NCI-H446 treated with DMSO at 0.1 percent for 48 hours (cell line): ENCODE measurements at places on chromosomes 3 and 15.

DNA sequence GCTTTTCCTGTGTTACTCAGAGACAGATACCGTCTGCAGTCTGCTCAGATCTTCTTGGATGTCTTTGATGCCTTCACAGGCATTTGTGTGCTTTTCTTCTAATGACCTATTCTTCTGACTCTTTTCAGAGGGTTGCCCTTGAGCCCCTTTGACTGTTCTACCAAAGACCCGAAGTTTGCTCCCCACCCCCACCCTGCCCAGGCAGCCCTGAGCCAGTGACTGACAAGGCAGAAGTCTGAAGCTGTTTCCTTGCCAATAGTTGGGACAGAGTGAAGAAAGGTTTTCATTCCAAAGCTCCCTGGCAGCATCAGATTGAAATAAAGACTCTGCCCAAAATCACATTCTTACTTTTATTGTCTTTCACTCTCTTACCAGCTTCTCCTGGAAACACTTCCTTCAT lies 9.0 kb upstream of the ATP13A5 start:
- DNase-seq, result no peak

DNA sequence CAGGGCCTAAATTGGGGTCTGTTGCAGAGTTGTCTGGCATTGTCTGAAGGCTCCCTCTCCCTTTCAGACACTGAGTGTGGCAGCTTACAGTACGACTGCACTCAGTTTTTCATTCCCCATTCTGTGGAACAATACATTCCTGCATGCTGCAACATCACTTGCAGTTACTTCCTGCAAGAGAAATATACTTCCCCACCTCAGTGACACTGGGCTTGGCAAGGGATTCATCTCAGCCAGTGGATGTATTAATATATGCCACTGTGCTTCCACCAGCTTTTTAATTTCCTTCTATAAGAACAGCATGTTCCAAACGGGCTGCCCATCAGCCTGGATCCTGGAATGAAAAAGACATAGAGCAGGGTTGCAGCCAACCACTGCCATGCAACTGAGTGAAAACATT lies 23.1 kb downstream of the B3GALNT1 start:
- no peak for DNase-seq

DNA sequence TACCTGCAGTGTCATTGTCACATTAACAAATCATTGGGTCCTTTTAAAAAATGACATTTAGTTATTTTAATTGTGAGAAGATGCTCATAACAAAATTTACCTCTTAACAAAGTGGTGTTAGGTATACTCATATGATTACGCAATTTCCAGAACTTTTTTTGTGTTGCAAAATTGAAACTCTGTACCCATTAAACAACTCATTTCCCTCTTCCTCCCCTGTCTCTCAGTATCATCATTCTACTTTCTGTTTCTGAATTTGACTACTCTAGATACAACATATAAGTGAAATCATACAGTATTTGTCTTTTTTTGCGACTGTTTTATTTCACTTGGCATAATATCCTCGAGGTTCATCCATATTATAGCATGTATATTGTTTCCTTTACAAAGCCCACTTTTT lies 58.7 kb upstream of the CHST2 start:
- DNase-seq, result no peak

- DNase-seq, result no peak
Observed at GRCh38 chr3:140545197-140545596, 132.7 kb upstream of the TRIM42 start.

- peak; percentile 40 for DNase-seq
Observed at GRCh38 chr15:77851691-77852090, 219.0 kb upstream of the LINGO1 start.

DNA sequence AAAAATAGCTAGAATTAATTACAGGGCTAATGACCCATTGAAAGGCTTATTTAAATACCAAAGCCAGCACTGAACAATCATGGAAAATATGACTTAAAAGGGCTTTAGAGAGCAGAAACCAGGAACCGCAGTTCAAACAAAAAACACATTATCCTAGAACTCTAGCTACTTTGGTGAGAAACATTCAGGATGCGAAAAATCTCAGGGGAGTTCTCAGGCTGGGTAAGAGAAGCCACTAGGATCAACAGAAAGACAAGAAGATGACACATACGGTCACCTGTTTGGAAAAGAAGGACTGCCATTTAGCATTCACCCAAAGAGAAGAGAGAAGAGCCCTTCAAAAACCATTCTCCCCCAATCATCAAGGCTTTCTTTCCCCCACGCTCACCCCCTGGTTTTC lies 75.6 kb upstream of the ICE2 start:
- DNase-seq, result no peak

DNA sequence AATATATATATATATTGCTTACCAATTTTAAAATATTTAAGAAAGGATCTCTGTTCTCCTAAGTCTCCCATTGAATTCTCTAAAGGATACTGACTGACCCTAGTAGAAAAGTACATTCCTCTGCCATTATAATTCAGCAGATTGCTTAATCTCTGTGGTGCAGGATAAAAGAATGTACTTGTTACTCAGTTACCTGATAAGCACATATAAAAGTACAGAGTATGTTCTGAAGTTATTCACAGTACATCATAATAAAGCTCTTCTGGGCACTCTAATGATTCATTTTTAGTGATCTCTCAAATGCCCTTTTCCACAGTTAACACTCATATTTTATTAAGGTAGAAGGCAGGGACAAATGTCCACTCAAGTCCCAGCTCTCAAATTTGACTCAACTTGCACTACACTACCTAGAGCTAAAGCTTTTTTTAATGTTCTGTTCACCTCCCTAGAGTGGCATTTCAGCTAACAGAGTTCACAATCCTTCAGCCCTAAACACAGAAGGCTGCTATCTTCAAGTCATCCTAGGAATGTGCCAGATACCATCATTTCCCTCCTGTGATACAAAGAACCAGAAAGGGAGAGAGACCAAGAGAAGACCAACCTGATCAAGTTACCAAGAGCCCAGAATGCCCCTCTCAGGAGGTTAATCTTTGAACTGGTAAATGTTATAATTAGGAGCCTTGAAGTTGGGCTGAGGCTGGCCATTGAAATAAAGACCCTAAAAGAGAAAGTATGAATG lies 53.3 kb downstream of the MEIS2 start:
- no peak for DNase-seq

DNA sequence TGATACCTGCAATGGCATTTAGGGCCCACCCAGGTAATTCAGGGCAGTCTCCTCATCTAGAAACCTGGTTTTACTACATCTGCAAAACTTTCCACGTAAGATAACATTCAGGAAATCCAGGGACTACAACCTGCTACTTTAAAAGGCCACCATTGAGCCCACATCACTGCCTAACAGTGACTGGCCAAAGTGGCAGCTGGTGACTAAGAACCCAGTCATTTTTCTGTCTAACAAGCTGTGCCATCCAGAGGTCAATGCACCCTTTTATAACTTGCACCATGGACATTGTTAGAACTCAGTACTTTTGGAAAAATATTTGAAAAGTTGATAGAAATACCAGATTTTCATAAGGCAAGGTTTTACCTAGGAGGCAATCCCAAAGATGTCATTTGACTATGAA lies 492.4 kb downstream of the OTOL1 start:
- no peak for DNase-seq

GRCh38 chr3:172448661-172449465 lies 607 bp upstream of the GHSR start:
- no peak for DNase-seq

GRCh38 chr15:100526027-100526481 lies 2.7 kb downstream of the CERS3 start:
- DNase-seq, result peak; percentile 89

DNA sequence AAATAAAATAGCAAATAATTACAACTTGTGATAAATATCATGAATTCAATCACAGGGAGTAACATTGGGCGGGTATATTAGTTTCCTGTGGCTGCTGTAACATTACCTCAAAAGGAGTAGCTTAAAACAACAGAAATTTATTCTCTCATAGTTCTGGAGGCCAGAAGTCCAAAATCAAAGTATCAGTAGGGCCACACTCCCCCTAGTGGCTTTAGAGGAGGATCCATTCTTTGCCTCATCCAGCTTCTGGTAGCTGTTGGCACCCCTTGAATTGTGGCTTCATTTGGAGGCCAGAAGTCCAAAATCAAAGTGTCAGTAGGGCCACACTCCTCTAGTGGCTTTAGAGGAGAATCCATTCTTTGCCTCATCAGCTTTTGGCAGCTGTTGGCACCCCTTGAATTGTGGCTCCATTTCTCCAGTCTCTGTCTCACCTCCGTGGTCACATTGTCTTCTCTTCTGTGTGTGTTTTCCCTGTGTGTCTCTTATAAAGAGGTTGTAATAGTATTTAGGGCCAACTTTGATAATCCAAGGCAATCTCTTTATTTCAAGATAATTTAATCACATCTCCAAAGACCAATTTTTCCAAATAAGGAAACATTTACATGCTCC lies 3.1 kb upstream of the CFAP20DC start:
- no peak for DNase-seq

DNA sequence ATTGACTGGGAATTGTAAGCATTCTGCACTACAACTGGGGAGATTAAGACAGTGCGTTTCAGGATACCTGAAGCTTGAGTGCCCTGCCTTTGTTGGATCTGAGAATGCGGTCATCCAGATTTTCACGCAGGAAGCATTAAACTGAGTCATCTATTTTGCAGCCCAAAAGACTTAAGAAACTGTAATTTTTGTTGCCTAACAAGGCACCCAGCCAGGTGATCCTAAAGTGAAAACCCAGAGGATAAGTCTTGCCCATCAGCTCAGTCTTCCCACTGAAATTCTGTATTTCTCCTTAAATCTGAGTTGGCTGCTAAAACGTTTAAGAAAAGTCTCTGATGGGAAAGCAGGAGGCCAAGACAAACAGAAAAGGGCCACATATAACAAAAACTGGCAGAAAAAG lies 242.5 kb upstream of the TMCO5A start:
- DNase-seq, result no peak

- peak; percentile 41 for DNase-seq
Observed at GRCh38 chr3:16600780-16601536, 4.3 kb downstream of the DAZL start.

DNA sequence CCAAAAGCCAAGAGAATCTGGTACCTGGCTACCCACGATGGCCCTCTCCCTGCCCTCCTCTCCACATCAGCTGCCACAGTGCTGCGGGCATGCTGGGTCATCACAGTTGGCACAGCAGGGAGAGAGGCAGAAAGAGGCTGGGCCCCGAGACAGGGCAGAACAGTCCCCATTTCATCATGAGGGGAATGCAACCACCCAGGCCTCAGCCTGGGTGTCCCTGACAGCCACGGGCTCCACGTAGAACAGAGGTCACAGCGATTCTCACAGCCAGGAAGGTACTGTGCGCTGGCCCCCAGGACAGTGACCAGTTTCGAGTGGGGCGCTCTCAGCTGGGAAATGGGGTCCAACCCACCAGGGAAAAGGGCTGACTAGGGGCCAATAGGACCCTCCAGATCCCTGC lies 6.3 kb downstream of the LIPC start:
- DNase-seq, result no peak

DNA sequence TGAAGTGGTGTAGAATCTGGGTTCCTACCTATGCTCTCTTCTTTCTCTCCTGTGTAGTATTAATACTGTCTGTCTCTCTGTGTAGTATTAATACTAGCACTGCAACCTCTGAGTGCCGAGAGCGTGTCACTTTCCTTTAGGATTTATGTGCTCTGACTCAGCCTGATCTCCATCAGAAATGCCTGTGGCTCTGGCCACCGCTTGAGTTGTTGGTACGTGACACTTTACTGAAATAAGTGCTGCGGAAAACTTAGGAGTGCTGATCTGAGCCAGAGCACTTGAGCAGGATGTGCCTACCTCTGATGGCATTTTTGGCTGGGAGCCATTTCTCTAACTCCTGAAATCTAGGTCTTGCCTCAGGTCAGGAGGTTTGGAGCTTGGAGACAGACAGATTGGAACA lies 807.4 kb downstream of the SQOR start:
- DNase-seq, result no peak

GRCh38 chr3:163327086-163327485 lies 1751.2 kb downstream of the SI start:
- DNase-seq, result no peak

DNA sequence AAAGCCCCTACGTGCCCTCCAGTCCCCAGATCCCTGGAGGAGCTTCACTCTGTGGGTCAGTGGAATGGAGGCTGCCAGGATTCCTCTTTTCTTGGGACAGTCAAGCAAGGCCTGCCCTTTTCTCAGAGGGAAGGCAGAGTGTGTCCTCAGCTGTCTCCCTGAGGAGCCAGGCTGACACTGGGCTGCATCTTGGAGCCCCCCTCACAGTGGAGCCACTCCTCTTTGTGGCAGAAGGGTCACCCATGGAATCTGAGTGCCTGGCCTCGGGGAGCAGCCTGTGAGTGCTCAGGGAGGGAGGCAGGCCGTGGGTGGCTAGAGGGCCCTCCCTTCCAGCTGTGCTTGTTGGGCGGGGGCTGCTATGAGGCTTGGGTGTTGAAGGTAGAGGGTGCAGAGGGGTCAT lies 41.2 kb downstream of the BOC start:
- no peak for DNase-seq

DNA sequence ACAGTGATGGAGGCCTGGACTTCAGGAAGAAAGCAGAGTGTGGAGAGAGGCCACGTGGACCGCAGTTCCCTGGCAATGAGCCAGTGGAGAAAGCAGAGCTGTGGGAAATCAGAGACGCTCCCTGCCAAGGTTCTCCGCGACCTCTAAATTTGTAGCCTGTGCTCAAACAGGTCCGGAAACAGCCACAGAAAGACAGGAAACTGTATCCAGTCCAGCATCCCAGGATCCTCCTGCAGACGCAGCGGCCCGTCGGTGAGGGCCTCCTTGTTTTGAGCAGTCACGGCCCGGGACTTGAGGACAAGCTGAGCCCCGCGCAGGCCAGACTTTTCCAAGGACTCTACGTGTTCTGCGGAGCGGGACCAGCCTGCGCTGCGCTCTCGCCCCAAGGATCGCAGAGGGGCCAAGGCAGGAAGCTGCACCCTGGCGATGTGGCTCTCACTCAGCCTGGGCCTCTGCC lies 22.3 kb downstream of the RPSA start:
- no peak for DNase-seq

GRCh38 chr3:105444725-105445124 lies 78.0 kb downstream of the ALCAM start:
- no peak for DNase-seq

DNA sequence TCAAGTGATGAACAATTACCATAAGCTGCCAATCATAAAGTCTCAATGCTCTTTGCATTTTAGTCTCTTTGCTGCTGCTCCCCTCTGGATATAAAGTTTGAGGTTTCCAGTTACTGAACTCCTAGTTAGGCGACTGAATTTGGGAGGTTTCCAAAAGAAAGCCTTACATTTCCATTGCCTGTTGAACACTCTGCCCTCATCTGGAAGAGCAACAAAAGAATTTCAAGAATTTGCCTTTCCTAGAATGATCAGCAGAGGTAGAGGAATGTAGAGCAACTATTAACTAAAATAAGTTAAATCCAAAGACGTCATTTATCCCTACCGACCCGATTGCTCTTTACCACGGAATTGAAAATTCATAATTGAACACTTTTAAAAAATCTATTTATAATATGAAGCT lies 53.4 kb upstream of the PRICKLE2 start:
- no peak for DNase-seq

- no peak for DNase-seq
Observed at GRCh38 chr15:42270996-42271395, 2.0 kb upstream of the GANC start.
